Mesothelial cell of epicardium (in vitro differentiated cells): ENCODE measurements at places on chromosomes 11 and 22. TPM values are rescaled to one million over a fixed set of nuclear protein-coding genes. Genes with fewer than 3 reads are reported as not detected.

- no peak overlapping the region for H3K27ac ChIP-seq
- no peak for DNase-seq
- H3K36me3 ChIP-seq = no peaks in the 10 kb centered on the region
These were observed 5.8 kb upstream of the MRTFA start for GRCh38 chr22:40642316-40642715.

GRCh38 chr11:14044916-14045315 lies 82.4 kb downstream of the SPON1 start:
- H3K27me3 ChIP-seq = peaks cover 19% of the 10 kb centered on the region
- H3K36me3 ChIP-seq = no peaks in the 10 kb centered on the region
- no peak overlapping the region for H3K4me3 ChIP-seq
- no peak for DNase-seq
- H3K27ac ChIP-seq = no peak overlapping the region

SLC7A4 gene
- total RNA-seq = 3.2 to 3.7 TPM (median 3.2 TPM) in 3 replicates

DNA sequence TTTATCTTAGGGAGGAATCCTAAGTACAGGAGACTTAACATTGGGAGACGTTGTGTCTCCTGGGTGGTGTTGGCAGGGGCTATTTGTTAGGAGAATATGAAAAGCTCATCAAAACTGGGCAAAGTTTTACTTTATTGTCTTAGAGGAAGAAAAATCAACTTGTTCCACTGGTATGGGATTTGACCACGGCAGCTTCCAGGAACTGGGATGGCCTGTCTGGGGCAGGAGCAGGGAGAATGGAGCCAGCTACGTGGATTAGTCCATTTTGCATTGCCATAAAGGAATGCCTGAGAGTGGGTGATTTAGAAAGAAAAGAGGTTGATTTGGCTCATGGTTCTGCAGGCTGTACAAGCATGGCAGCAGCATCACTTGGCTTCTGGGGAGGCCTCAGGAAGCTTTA lies 198.4 kb downstream of the ADAMTS15 start:
- H3K27ac ChIP-seq = no peak overlapping the region
- H3K4me1 ChIP-seq = no peaks in the 10 kb centered on the region
- H3K27me3 ChIP-seq = no peaks in the 10 kb centered on the region
- no peak overlapping the region for H3K4me3 ChIP-seq
- no peaks in the 10 kb centered on the region for H3K36me3 ChIP-seq

- no peak for DNase-seq
- H3K4me3 ChIP-seq = no peak overlapping the region
- peaks cover 3% of the 10 kb centered on the region for H3K36me3 ChIP-seq
These were observed 1065.2 kb downstream of the JRKL start for GRCh38 chr11:97454988-97455387.

SYT13 gene
- 6.8 to 9.0 TPM (median 8.1 TPM) in 3 replicates for total RNA-seq

- no peaks in the 10 kb centered on the region for H3K27me3 ChIP-seq
- DNase-seq = peak; percentile 19
- peaks cover 7% of the 10 kb centered on the region for H3K36me3 ChIP-seq
- H3K4me3 ChIP-seq = no peak overlapping the region
- no peak overlapping the region for H3K27ac ChIP-seq
These were observed 59.0 kb upstream of the KCNQ1OT1 start for GRCh38 chr11:2758751-2759150.

CHRNA10 gene
- total RNA-seq = 2.6 to 2.9 TPM (median 2.9 TPM) in 3 replicates

- peaks cover 34% of the 10 kb centered on the region for H3K4me1 ChIP-seq
- no peak for DNase-seq
- H3K27ac ChIP-seq = no peak overlapping the region
- H3K4me3 ChIP-seq = no peak overlapping the region
- H3K27me3 ChIP-seq = peaks cover 2% of the 10 kb centered on the region
These were observed 14.7 kb downstream of the OTUB1 start for GRCh38 chr11:64000740-64001483.

- peak overlapping the region; percentile 98 for H3K27ac ChIP-seq
- no peak overlapping the region for H3K4me3 ChIP-seq
- peaks cover 13% of the 10 kb centered on the region for H3K36me3 ChIP-seq
- no peak for DNase-seq
These were observed 67.2 kb upstream of the MTMR2 start for GRCh38 chr11:95991101-95991500.

SOX6 gene
- 43.7 to 49.0 TPM (median 46.4 TPM) in 3 replicates for total RNA-seq

GRCh38 chr22:36833073-36833472 lies 16.2 kb upstream of the PVALB start:
- no peak overlapping the region for H3K27ac ChIP-seq
- H3K4me1 ChIP-seq = peaks cover 2% of the 10 kb centered on the region
- no peak for DNase-seq
- H3K36me3 ChIP-seq = no peaks in the 10 kb centered on the region
- H3K27me3 ChIP-seq = peaks cover 42% of the 10 kb centered on the region

PGR gene
- 0.02 to 0.29 TPM in 2 of 3 replicates, not detected in the other for total RNA-seq

SCN2B gene
- 2.3 to 2.5 TPM (median 2.4 TPM) in 3 replicates for total RNA-seq

GRCh38 chr11:68044898-68045351 lies 6.1 kb downstream of the TCIRG1 start:
- H3K27me3 ChIP-seq = no peaks in the 10 kb centered on the region
- H3K36me3 ChIP-seq = no peaks in the 10 kb centered on the region
- H3K4me1 ChIP-seq = peaks cover 6% of the 10 kb centered on the region
- no peak overlapping the region for H3K27ac ChIP-seq
- no peak for DNase-seq
- no peak overlapping the region for H3K4me3 ChIP-seq

- H3K4me1 ChIP-seq = peaks cover 27% of the 10 kb centered on the region
- peak overlapping the region; percentile 79 for H3K4me3 ChIP-seq
- DNase-seq = peak; percentile 45
- H3K27ac ChIP-seq = peak overlapping the region; percentile 84
- H3K27me3 ChIP-seq = no peaks in the 10 kb centered on the region
- peaks cover 6% of the 10 kb centered on the region for H3K36me3 ChIP-seq
These were observed 914 bp downstream of the INPPL1 start for GRCh38 chr11:72225411-72225951.

DNA sequence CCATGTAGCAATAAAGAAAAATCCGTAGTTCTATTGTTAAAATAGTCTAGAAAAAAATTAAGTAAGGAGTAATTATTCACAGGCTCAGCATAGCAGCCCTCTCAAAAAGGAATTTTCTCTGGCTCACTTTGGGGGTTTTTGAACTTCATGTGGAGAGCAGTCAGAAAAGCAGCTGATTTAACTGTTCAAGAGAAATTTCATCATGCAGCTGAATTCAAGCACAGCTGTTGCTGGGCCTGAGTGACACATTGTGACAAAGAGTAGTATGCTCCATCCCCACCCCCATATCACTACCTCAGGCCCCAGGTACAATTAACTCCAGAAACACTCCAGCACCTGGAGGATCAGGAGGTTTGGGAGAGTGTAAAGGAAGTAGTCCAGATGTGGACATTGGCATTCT lies 272.1 kb downstream of the FAM76B start:
- no peaks in the 10 kb centered on the region for H3K27me3 ChIP-seq
- H3K27ac ChIP-seq = no peak overlapping the region
- H3K36me3 ChIP-seq = no peaks in the 10 kb centered on the region
- peaks cover 53% of the 10 kb centered on the region for H3K4me1 ChIP-seq
- H3K4me3 ChIP-seq = no peak overlapping the region

IL10RA gene
- 0.38 to 0.78 TPM (median 0.42 TPM) in 3 replicates for total RNA-seq
